NCI-H1092 treated with DMSO at 0.1 percent for 48 hours (cell line): ENCODE measurements at places on chromosomes 3 and 15.

DNA sequence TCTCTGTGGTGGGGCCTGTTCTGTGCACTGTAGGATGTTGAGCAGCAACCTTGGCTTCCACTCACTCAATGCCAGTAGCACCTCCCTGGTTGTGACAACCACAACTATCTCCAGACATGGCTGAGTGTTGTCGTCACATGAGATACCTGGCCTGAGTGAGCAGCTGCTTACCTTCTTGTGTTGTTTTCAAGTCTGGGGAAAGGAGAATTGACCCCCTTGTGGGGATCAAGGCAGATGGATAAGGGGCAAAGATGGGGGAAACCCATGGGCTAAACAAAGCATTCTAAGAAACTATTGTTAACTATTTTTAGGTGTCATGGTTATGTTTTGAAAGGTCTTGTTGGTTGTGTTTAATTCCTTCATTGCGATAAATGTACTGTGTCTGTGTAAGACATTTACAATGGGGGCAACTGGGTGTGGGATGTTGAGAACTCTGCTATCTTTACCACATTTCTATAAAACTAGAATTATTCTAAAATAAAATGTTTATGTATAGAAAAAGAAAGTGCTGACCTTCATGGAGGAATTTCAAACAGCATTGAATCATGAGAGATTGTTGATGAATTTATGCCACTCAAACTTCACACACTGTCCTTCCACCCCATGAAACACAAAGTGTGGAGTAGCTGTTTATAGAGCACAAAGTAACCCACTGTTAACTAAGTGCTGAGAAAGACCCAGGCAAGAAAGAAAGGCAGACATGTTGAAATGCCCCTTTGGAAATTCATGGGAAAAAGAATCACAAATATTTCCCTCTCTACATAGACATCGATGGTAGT lies 48.4 kb upstream of the SPTSSB start:
- no peak for DNase-seq

DNA sequence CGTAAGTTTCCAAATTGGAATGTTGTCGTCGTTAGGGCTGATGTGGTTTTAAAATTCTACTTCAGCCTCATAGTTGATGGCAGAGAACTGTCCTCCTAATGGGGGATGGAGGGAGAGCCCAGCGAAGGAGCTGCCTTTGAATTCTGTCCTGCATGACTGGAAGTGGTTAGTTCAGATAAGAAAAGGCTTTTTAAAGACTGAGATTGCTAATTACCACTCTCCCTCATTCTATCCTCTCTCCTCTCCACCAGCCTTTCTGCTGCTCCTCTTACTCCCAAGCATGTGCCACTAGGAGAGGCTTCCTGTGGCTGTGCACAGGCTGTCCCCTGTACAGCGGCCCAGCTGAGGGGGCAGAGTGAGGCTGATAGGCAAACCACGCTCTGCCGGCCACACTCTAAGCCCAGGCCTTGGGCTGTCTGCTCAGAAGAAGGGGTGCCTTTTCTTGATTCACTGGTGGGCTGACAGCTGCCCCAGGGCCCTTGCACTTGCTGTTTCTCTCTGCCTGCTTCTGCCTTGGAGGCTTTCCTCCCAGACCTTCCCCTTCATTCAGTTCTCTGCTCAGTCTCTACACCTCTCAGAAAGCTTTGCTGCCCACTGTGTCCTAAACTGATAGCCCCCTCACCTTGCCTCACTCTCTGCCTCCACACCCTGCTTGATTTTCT lies 8.7 kb upstream of the PAQR9 start:
- no peak for DNase-seq

DNA sequence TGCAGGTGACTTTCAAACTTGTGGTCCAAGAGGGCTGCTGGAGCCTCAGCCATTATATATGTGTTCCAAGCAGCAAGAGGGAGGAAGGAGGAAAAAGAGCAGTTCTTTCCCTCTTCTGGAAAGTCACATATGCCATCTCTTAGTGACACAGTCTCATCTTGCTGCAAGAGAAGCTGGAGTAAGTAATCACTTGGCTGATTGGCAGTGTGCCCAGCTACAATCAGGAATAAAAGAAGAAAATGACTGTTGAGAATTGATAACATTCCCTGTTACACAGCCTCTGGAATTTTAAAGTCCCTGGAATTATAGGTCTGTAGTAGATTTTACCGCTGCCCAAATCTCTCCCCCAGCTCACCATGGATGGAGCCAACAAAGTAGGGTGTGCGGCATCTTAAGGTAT lies 31.4 kb upstream of the LYZL4 start:
- DNase-seq, result no peak

DNA sequence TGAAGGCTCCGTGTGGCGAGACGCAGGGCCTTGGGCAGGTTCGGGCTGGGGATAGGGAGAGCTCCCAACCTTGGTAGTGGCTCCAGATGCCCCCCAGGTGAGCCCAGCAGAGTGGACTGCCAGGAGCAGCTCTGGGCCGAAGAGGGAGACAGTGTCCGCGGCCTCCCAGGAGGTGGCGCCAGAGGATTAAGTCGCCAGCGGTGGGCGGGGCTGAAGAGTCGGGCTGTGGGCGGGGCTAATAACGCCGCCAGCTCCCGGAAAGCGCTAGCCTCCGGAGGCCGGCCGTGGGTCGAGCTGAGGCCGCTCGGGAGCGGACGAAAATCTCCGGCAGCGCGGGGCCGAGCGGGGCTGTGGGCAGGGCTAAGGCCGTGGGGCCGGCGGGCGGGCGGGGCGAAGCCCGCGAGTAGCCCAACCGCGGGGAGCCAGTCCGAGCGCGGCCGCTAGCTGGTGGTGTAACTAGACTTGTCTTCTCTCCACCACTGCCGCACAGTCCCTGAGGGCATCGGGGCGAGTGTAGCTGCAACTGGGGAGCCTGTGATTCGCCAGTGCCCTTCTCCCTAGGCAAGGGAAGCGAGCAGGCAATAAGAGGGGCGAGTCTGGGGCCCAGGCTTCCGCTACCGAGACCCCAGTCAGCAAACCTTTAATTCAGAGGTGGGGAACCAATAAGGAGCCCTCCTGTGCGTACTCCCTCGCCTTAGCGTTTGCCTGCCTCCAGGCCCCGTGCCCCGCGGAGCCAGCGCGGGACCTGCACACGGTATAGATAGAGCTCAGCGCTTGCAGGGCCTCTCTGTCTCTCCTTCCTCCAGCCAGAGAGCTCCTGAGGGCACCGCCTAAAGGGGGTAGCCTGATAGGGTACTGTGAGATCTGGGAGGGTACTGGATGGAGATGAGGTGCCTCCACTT lies 14.4 kb upstream of the BSN start:
- DNase-seq, result peak; percentile 86

DNA sequence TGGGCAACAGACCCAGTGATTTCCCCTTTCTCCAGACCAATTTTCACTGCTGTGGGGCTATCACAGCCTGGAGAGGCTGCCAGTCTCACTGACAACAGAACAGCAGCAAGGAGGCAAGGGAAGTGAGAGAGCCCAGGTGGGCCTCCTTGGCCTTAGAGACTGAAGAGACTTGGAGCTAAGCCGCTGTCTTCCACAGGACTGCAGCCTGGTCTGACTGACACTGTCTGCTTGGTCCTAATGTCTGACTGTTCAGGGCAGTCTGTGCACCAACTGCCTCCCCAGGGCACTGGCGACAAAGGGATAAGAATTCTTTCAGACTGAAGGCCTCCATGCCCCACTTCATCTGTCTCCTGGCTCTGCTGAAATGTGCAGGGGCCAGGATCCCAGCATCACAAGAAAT lies 11.5 kb downstream of the POMGNT2 start:
- no peak for DNase-seq

DNA sequence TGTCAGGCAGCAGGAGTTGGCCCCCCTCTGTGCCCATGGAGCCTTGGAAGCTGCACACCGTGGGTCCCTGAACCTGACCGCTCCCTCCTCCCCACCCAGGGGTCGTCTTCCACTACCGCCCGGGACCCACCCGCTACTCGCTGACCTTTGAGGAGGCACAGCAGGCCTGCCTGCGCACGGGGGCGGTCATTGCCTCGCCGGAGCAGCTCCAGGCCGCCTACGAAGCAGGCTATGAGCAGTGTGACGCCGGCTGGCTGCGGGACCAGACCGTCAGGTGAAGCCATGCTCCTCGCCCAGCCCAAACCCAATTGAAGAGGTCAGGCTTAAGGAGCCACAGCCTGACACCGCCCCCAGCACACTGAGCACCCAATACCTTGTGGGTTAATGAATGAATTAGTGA lies 43.9 kb downstream of the ACAN start:
- no peak for DNase-seq

GRCh38 chr3:152243301-152243711 lies 25.4 kb upstream of the MBNL1 start:
- no peak for DNase-seq

DNA sequence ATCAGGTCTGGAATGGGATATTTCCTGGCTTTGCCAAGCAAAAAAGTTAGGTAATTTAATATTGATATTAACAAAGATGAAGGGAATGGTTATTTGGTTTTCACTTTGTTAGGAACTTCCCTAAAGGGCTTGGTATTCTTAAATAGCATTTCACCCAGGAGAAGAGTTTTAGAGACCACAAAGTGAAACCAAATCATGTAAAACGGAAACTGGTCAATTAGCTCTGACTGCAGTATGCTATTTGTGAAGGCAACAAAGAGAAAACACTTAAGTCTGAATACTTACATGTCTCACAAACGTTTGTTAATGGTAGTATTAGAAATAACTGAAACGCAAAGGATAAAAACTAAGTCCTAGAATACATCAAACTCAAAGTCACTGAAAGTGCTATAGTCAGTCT lies 32.4 kb upstream of the SETMAR start:
- DNase-seq, result no peak

GRCh38 chr3:195043607-195044339 lies 227.2 kb downstream of the XXYLT1 start:
- DNase-seq, result no peak

DNA sequence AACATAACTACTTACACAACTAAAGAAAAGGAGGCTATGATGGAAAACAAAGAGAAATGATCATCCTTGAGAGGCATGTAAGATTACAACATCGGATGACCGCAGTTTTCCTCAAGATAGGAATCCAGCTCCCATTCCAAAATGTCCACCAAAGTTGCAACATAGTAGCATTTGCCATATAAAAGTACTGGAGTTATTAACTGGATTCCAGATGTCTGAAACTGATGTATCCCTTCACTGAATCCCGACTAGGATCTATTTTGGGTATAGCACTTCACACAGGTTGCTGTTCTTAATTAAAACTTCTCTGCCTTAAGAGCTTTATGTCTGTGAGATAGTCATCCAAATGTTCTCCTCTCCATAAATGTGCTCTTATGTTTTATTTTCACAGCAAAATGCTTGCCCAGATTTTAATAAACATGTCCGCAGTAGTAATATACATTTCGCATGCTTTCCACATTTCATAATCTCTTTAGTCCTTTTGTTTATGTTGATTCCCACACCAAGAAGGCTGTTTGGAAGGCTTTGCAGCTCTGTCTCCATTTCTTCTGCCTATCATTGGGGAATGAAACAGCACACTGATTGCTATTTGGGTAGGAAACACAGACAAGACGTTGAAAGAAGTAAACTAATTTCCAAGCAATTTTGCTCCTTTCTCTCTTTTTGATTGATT lies 716.5 kb upstream of the CFAP20DC start:
- DNase-seq, result no peak

- no peak for DNase-seq
These were observed 220.5 kb downstream of the TJP1 start for GRCh38 chr15:29601811-29602210.

- DNase-seq, result no peak
These were observed 8.2 kb downstream of the DIPK2A start for GRCh38 chr3:143979813-143980212.

GRCh38 chr15:75723847-75724660 lies 11.4 kb upstream of the CSPG4 start:
- DNase-seq, result no peak

DNA sequence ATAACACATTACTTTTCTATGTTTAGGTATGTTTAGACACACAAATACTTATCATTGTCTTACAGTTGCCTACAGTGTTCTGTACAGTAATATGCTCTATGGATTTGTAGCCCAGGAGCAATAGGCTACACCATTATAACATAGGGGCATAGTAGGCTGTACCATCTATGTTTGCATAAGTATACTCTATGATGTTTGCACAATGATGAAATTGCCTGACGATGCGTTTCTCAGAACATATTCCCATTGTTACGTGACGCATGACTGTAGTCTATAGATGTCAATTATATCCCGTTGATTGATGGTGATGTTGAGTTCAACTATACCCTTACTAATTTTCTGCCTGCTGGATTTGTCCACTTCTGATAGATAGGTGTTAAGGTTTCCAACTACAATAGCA lies 139.4 kb upstream of the PFN2 start:
- no peak for DNase-seq

GRCh38 chr3:68893600-68894239 lies 38.6 kb downstream of the TAFA4 start:
- DNase-seq, result peak; percentile 0

DNA sequence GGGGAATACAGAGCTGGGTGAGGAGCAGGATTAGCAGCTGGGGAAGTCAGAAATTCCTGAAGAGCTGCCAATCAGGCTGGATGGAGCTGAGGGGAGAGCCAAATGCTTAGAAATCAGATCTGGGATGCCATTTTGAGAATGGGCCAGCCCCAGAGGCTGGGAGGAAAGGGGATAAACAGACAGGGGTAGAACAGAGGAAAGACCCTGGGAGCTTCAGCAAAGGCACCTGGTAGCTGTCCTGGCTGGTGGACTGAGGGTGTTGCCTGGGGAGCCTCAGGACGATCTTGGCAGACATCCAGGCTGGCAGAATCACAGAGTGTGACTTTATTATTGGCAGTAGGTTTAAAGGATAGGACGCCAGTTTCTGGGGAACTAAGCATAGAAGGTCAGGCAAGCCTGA lies 97.8 kb downstream of the SQOR start:
- peak; percentile 49 for DNase-seq

- DNase-seq, result no peak
These were observed 18.8 kb downstream of the PLXND1 start for GRCh38 chr3:129587566-129588210.

DNA sequence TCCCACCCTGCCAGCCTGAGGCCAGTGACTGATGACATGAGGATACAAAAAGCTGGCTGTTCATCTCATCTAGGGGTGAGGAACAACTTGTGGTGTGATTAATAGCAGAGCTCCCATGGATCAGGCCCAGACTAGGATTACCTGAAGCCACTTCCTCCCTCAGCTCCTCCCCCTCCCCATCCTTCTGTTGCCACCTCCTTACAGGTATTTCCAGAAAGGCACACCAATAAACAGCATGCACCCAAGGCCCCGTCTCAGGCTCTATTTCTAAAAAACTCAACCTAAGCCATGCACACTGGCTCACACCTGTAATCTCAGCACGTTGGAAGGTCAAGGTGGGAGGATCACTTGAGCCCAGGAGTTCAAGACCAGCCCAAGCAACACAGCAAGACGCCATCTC lies 54.1 kb downstream of the SRGAP3 start:
- no peak for DNase-seq

DNA sequence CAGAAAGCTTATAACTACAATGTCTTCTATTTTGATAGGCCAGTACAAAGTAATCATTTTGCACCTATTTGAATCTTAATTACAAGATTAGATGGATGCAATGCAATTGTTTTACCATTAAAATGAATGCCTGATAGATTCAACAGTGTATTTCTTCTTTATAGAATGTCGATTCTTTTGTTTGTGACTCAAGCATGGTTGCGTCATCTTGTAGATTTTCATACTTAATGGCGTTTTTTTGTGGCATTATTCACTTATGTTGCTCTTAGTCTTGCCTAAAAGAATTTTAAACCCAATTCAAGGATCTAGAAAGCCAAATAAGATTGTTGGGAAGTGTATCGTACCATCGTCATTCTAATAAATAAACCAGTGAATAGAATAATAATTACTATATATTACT lies 21.4 kb downstream of the ZBTB38 start:
- DNase-seq, result peak; percentile 75
